ENCODE measurements at places on chromosomes 11 and 22.
A peak's percentile ranks its signal among the peaks of the same experiment; 100 is the strongest.

GRCh38 chr22:27801616-27802345 is at the start of gene MN1:
MN1 (minus strand) TSS chr22:27801756; CDS start chr22:27800543, 1,213 bp downstream.
- DNase-seq: peak; percentile 28

GRCh38 chr11:12529041-12529440 is 145.2 kb upstream of the TEAD1 start:
- no peak for DNase-seq

- no peak for DNase-seq
Observed at GRCh38 chr11:117565709-117566108, 231.3 kb downstream of the DSCAML1 start.

DNA sequence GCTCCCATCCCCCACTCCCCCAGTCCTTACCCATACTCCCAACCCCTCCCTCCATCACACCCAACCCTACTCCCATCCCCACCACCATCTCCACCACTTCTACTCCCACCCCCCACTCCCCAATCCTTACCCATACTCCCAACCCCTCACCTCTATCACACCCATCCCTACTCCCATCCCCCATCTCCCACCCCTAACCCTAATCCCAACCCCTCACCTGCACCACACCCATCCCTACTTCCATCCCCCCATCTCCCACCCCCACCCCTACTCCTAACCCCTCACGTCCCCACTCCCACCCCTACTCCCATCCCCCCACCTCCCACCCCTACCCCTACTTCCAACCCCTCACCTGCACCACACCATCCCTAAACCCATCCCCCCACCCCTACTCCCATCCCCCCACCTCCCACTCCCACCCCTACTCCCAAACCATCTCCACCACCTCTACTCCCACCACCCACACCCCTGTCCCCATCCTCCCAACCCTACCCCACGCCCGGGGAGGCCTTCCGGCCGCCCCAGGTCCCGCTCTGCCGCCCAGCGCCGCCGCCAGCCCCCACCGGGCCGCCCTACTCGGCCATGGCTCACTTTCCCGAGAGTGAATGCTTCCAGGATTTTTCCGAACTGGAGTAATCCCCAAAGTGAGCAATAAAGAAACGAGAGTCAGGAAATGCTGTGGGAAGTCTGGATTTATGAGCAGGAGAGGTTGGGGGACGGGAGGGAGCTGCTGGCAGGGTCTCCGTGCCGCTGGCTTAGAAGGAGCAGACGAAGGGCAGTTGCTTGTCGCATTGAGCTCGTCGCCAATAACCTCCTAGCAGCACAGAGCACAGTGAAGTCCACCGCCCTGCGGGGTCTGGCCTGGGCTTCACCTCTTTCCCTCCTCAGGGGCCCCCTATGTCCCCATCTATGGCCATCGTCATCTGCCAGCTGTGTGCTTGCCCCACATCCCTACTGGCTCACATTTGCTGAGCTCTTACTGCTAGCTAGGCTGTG is 4.6 kb downstream of the PRG3 start:
- DNase-seq: no peak
